ENCODE measurements at places on chromosomes 4 and X.

DNA sequence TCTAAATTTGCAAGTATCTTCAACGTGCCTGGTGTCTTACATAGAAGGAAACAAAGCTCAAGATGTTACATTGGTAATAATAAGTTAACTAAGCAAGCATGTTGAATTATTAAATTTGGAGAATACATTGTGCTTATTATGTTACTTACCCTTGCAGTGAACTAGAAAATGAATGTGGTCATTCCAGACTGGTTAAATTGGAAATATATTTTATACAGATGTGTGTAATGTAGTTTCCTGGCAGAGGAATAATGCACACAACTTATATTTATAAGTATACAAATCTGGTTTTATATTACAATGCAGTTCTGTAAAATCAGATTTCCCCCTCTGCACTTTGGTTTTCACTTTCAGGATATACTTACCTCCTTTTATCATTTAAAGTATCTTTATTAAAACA lies 159.9 kb upstream of the SLIT2 start:
- DNase-seq = no peak

DNA sequence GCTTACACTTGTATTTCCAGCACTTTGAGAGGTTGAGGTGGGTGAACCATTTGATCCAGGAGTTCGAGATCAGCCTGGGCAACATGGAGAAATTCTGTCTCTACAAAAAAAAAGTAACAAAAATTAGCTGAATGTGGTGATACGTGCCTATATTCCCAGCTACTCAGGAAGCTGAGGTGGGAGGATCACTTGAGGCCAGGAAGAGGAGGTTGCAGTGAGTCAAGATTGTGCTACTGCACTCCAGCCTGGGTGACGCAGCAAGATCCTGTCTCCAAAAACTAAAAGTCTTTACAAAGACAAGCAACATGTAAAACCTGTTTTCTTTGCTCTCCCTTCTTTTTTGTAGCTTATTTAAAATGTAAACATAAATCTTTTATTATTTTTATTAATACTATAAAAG lies 1156.1 kb downstream of the FAT4 start:
- DNase-seq = no peak

GRCh38 chr4:1176398-1177273 lies 4.3 kb upstream of the SPON2 start:
- no peak for DNase-seq

GRCh38 chr4:170089274-170089667 lies 485 bp downstream of the AADAT start:
- DNase-seq = no peak

GRCh38 chr4:105631818-105632400 lies 76.6 kb downstream of the INTS12 start:
- no peak for DNase-seq

DNA sequence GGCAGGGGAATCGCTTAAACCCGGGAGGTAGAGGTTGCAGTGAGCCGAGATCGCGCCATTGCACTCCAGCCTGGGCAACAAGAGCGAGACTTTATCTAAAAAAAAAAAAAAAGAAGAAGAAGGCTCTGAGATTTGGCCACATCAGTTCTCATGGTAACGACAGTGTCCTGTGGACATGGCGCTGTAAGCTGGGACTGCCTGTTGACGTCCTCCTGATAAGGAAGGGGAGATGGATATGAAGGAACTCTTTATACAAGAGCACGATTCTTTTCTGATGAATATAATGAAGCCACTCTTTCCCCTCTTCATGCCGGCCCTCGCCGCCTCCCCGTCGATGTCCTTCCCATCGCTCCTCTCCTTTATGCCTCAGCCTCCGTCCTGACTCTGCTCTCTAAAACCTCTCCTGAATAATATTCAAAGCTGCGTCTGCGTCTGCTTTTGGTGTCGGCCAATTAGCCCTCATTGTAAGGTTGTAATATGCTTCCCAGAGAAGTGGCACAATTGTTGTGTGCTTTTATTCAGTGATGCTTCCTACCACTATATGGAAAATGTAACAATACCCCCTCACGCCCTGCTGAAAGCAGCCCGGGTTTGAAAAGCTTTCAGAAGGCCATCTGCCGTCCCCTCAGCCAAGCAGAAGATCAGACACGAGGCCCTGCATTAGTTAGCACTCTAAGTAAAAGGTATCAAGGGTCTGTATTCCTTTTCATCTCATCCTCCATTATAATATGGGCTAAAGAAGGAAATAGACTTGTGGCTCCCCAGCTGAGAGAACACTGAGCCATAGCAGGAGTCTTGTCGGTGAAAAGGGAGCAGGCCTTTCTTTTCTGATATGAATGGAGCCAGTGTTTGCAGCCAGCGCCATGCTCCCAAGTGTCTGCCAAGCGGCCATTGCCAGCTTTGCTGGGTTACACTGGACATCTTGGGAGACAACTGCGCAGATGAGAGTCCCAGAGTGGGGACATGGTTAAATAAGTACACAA lies 22.1 kb upstream of the SCOC start:
- DNase-seq = no peak

DNA sequence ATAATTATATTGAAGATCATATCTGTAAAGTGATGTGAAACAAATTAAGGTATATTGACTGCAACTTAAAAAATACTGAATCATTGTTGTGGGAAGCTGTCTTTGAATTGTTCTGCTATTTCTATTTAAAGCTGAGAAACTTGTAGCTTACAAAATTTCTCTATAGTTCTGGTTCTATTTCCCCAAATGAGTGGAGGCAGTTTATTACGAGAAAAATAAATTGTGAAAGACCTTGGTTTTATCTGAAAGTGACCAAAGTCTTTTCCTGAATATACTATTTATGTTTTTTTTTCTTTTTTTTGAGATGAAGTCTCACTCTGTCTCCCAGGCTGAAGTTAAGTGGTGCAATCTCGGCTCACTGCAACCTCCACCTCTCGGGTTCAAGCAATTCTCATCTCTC lies 165.4 kb downstream of the SH3BGRL start:
- no peak for DNase-seq

DNA sequence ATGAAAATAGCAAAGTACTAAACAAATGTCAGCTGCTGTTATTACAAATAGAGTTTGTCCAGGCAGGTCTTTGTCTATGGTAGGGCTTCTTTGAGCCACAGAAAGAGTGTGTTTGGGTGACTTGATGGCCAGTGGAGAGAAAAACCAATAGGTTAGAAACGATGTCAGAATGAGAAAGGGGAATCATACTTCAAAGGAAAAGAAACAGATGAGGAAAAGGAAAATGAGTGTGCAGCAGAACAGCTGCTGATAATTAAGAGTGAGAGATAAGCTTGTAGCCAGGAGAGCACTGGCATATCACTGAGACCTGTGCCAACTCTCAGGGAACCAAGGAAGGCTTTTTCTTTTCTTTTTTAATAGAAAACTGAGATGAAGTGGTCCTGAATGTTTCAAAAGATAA lies 257.2 kb downstream of the ARHGAP24 start:
- DNase-seq = no peak
